ENCODE measurements at places on chromosomes 16 and 17.

DNA sequence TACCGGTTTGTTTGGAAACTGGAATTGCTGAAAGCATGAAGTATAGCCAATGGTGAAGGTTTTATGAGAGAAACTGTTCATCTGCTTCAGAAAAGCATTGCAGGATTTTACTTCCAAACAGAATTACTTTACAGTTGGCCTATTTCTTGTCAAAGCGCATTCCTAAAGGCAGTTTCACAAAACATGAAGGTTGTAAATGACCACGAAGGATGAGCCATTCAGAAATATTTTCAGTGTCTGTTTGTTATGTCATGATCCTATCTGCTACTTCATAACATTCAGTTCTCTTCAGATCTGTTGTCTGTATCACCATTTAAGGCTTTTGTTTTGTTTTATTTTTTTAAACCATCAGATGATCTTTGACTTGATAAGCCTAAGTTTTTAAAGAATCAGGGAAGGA is 45.7 kb downstream of the AATF start:
- no peak for DNase-seq

DNA sequence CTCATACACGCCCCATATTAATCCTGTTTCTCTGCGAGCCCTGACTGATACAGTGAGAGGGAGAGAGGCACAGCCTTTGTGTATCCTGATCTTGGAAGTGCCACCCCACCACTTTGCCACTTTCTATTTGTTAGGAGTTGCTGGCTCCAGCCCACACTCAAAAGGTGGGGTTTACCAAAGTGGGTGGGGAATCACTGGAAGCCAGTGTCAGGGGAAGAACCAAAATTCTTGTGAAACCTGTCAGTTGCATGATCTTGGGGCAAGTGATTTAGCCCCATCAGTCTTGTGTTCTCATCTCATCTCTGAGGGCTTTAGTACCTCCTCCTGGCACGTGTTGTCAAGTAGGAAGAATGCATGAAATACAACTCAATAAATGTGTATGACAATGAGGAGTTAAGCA is 119.5 kb downstream of the SOX9 start:
- no peak for DNase-seq

DNA sequence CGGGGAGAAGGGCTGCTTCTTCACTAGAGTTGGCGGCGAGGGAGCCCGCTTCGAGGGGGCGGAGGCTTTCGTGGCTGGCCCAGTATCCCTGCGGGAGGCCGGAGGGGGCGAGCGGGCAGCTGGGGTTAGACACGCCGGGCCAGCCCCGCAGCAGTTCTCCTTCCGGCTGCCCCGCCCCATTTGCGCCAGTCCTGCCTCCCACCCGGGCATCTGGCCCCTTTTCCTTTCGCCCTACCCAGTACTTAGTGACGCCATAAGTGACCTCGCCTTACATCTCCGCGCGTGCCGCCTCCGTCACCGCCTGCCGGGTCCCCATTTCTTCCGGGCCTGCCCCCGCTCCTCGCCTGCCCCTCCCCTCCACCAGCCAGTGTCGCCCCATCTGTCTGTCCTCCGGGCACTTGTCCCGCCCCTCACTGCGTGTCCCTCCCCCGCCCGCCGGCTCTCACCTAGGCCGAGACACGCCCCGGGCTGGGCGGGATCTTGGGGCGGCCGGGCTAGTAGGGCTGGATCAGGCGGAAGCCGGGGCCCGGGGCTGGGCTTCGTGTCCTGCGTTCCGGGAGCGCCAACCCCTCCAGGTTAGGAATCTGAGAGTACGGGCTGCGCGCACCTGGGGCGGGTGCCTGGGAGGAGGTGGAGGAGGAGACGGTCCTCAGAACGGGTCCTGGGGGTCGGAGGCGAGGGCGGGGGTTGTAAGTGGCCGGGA is 14.3 kb downstream of the SPATA32 start:
- DNase-seq, result peak; percentile 98

GRCh38 chr16:75025761-75026160 is 26.9 kb downstream of the ZNRF1 start:
- DNase-seq, result no peak

DNA sequence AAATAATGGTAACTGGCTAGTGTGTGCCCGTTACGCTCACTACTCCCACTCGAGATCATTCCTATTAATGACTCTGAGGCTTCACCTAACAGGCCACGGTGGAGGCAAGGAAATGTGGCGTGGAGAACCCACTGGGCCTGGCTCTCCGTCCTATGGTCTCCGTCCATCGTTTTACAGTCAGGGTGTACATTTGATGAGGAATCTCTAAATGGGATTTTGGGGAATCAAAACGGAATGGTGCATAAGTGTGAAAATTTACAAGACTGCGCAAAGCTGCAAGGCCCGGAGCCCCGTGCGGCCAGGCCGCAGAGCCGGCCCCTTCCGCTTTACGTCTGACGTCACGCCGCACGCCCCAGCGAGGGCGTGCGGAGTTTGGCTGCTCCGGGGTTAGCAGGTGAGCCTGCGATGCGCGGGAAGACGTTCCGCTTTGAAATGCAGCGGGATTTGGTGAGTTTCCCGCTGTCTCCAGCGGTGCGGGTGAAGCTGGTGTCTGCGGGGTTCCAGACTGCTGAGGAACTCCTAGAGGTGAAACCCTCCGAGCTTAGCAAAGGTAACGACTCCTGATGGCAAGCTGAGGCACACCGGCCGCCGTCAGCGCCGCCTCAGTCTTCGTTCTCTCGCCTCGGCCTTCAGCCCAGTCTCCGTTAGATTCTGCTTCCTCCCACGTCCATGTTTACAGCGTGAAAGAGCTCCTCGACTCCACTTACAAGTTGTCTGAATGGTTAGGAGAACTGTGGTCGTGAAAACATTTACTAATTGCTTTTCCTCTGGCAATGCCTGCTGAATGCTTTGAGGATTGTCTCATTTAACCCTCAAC is at the start of gene RAD51C:
RAD51C (plus strand) TSS at position 364 of the 817 bp plus-strand sequence; CDS start at position 406, 42 bp downstream.
- DNase-seq, result peak; percentile 78

DNA sequence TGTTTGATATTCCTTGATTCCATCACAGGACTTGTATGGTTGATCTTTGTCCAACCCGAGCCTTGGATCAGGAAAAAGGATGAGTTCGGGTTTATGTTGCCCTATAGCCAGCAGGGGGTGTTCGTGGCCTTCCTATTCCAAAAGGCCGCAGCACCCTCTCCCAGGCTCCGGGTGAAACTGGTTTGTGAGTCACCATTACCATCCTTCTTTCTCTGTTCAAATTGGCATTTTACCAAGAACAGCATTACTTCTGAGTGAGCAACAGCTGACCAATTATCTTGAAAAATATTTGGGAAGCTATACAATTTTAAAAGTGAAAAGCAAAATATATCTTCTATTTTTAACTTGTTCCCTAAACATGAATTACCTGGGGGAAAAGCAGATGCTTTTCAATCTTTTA is 24.3 kb upstream of the KRT20 start:
- peak; percentile 32 for DNase-seq

DNA sequence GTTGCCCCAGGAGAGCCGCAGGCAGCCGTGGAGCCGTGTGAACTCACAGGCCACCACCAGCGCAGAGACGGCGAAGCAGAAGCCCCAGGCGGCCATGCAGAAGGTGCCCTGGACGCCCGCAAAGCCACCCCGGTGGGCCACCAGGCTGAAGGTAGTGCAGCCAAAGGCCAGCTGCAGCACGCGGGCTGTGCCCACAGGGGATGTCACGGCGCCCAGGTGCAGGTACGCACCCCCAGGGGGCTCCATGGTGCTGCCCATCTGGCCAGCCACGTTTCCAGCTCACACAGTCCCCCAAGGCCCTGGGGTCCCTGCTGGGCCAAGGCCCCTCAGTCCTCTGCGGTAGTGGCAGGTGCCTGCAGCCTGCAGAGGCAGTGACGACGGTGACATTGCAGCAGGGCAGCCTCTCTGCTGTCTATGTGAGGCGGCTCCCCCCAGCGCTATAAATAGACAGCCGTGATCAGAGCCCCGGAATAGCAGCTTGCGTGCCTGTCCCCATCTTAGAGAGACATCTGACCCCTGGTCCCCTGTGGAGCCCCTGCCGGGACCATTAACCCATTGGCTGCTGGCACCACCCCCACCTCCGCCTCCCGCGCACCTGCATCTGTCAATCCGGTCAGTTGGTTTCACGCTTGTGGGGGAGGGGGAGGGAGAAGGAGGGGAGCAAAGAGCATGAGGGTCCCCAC is 4.5 kb upstream of the PYCR1 start:
- no peak for DNase-seq

DNA sequence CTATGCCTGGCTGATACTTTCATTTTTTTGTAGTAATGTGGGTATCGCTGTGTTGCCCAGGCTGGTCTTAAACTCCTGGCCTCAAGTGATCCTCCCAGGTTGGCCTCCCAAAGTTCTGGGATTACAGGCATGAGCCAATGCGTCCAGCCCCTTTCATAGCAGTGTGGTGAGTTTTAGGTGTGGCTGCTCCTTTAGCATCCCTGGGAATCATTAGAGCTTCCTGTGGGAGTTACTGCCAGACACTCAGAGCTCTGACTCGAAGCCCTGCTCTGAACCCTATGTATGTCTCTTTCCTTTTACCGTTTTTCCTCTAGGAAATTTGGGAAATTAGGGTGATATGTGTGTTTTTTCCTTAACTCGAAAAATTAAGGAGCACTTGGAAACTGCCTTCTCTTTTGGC is 44.5 kb downstream of the NDE1 start:
- DNase-seq, result no peak

DNA sequence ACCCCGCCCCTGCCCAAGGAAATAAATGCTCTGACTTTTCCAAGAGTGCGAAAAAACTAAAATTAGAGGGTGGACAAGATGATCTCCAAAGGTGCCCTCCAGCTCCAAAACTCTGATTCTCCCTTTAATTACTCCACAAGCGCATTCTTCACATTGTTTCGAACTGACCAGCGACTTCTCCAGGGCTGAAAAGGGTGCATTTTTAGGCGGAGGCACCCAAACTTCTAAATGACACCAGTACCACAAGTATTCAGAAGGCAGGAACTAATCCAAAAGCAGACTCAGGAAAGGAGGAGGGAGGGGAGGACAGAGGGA is 750 bp downstream of the ZFHX3 start:
- no peak for DNase-seq

- peak; percentile 38 for DNase-seq
Observed at GRCh38 chr16:57260294-57260929, 15.4 kb downstream of the ARL2BP start.

- no peak for DNase-seq
Observed at GRCh38 chr16:66486773-66487579, 59.9 kb downstream of the BEAN1 start.

- no peak for DNase-seq
Observed at GRCh38 chr17:14067347-14067746, 2.0 kb upstream of the COX10 start.

DNA sequence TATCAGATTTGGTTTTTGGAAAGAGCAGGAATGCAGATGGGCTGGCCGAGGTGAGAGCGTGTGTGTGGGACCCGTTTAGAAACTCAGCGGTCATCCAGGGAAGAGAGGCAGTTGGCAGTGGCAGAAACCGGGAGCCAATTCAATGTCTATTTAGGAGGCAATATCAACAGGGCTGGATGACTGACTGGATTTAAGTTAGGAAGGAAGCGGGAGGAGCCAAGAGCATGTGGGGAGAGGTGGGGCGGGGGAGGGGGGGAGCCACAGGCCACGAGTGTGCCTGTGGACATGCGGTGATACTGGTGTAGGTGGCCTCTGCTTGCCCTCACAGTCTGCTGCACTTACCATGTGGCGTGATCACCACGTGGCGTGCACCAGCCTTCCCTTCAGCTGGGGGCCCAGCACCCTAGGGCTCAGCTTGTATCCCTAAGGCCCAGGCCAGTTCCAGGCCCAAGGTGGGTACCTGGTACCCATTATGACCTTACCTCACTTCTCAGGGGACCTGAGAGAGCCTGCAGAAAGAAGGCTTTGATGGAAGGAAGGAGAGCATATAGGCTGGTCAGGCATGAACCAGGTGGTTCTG is 10.8 kb upstream of the TPPP3 start:
- DNase-seq, result no peak

GRCh38 chr16:66382966-66383299 is 16.4 kb downstream of the CDH5 start:
- no peak for DNase-seq

GRCh38 chr16:64381979-64382378 is 739.9 kb downstream of the CDH11 start:
- no peak for DNase-seq

GRCh38 chr16:78458588-78458987 is 359.1 kb downstream of the WWOX start:
- DNase-seq, result no peak

- no peak for DNase-seq
Observed at GRCh38 chr17:39187152-39187830, 10.2 kb downstream of the CACNB1 start.

- no peak for DNase-seq
Observed at GRCh38 chr16:81493755-81494433, 49.3 kb downstream of the CMIP start.

DNA sequence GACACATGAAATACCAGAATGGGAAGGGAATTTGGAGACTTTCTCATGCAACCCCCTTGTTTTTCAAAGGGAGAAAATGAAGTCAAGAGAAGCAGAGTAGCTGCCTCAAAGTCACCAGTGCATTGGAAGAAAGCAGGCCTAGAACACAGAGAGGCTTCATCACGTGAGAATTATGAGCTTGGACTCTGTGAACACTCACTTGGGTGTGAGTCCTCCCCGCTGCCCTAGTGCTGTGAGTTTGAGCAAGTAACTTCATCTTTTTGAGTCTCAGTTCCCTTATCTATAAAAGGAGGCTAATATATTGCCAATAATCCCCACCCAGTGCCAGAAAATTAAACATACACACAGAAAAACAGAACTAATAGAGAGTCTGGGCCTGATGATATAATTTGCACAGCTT is 315.8 kb downstream of the XYLT1 start:
- DNase-seq, result no peak

DNA sequence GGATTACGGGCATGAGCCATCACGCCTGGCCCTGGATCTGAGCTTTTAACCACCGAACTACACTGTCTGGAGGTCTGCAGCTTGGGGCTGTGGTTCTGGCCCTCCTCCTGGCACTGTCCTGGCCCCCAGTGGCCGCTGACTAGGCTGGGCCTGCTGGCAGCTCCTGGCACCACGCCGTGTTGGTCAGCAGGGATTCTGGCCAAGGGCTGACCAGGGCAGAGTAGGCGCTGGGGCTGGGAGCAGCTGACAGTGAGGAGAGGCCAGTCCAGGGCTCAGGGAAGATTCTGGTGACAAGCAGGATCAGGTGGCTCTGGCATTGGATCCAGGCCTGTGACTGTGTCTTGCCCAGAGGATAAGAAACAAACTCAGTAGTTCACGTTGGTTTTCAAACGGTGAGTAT is 14.6 kb downstream of the EEF2K start:
- no peak for DNase-seq

- no peak for DNase-seq
Observed at GRCh38 chr17:67831268-67831667, 6.0 kb downstream of the BPTF start.
